ENCODE measurements at places on chromosomes 12 and 14.

DNA sequence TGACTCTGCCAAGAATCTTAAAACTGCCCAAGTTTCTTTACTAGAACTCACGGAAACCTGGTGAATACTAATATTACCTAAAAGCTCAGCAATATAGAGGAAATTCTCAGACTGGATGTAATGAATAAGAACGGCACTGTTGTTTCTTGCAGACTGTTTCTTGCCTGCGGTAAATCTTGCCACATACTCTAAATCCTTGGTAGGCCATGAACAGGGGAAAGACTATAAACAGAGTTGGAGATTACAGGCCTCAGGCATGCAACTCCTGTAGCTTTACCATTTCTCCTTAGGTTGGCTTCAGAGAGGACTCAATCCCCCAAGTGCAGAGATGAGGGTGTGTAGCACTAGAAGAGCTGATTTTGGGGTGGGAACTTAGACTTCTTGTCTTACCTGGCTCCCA lies 1.1 kb downstream of the ALDH6A1 start:
- no peak for DNase-seq

GRCh38 chr12:100716945-100717732 lies 77.4 kb upstream of the ANO4 start:
- DNase-seq = no peak

- no peak for DNase-seq
Observed at GRCh38 chr14:53494587-53494986, 341.5 kb upstream of the DDHD1 start.

DNA sequence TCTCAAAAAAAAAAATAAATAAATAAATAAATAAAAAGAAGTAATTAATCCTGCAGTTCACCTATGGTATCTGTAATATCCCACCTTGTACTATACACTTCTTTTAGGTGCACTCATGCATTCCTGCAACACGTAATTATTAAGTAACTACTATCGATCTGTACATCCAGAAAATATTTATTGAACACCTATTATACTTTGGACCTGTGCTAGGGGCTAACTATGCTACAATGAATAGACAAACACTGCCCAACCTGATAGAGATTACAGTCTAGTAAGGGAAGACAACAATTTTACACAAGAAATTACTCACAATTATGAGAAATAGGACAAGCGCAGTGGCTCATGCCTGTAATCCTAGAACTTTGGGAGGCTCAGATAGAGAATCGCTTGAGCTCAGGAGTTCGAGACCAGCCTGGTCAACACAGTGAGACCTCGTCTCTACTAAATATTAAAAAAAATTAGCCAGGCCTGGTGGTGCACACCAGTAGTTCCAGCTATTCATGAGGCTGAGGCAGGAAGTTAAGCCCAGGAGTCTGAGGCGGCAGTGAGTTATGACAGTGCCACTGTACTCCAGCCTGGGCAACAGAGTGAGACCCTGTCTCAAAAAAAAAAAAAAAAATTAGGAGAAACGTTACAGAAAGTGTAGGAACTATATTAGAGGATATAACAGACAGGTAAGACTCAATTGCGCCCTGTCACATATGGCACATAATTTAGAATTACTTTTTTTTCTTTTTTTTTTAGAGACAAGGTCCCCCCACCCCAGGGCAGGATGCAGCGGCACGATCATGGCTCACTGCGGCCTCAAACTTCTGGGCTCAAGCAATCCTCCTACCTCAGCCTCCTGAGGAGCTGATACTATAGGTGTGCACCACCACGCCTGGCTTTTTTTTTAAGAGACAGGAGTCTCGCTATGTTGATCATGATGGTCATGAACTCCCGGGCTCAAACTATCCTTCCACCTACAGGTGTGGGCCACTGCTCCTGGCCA lies 1.2 kb downstream of the NRDE2 start:
- DNase-seq = no peak

GRCh38 chr12:113471619-113472171 lies at the start of gene LHX5:
Gene LHX5 (minus strand): TSS chr12:113471871. CDS start chr12:113471498, 373 bp downstream.
- no peak for DNase-seq

DNA sequence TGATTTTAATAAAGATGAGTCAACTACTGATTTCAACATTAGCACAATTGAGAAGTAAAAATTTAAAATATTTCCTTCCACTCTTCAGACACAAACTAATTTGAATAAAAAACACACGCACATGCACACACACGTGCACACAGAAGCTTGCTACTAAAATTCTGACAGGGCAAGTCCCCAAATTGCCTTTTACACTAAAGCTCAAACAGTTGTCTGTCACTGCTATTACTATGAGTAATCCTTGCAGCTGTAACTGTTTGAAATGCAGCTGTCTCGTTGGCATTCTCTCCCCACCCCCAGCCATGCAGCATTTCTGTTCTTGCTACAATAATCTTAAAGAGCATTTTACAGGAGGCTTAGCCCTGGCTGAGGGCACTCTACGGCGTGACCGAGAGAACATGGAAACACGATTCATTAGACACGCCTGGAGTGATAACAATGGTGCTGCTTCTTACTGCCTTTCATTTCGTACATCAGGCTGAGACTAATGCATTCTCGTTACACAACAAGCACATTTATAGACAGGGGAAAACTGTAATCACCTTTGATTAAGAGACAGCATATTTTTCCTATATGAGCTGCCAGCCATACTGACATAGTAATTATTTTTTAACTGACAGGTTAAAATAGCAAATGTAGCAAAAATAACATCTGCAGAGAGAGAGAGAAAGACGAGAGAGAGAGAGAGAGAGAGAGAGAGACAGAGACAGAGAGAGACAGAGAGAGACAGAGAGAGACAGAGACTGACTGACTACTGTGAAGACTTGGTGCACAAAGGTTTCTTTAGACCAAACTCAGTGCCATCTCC lies 153.8 kb downstream of the MED13L start:
- DNase-seq = no peak

- DNase-seq = no peak
Observed at GRCh38 chr12:16560273-16560672, 45.7 kb downstream of the LMO3 start.
